ENCODE measurements at places on chromosomes 11 and 22.

GRCh38 chr11:76831686-76832310 lies 28.9 kb upstream of the ACER3 start:
- no peak for DNase-seq

GRCh38 chr11:109838026-109838425 lies 255.2 kb upstream of the ZC3H12C start:
- no peak for DNase-seq

- DNase-seq: no peak
Observed at GRCh38 chr11:15166204-15166603, 51.5 kb downstream of the INSC start.

- DNase-seq: no peak
Observed at GRCh38 chr22:45781966-45782365, 110.3 kb downstream of the ATXN10 start.

DNA sequence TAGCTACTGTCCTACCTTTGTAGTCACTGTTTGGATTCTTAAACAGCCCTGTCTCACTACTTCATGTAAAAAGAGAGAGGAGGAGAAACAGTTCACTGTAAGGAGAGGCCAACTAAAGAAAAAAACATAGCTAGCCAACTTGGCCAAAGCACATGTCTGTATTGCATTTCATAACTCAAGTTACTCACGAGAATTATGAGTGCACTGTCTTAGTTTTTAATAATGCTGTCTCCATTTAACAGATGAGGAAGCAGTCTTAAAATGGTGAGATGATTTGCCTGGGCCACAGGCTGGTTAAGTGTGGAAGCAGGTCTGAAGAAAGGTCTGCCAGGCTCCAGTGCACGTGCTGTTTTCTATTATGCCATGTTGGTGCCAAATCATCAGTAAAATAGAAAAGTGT lies 104.5 kb downstream of the UVRAG start:
- no peak for DNase-seq

DNA sequence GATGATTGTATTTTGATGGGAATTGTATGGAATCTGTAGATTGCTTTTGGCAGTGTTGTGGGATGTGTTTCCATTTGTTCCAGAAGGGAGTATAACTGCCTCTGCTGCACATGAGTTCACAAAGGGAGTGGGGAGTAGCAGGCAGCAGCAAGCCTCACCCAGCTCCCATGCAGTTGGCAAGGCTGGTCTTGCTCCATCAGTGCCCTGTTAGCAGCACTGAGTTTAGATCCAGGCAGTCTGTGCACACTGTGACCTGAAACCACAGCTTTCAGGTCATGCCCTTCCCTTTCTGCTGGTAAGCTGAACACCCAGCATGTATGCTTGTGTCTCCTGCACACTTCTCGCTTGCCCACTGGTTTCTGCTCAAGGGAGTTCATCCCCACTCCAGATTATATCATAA lies 3.7 kb upstream of the NUCB2 start:
- no peak for DNase-seq

DNA sequence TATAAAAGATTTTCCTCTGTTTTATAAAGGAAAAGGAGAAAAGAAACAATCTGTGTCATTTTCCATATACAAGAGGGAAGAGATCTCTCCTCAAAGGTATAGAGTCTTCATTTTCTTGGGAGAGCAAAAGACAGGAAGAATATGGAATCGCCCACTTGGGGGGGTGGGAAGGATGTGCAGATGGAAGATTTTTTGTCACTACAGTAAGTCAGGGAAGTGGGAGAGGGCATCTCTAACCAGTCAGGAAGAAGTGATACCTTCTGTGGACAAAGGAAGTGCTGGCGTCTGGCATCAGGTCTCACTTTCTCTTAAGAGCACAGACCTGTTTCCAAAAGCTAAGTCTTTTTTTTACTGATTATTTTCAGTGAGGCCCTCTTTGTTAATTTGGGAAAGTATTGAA lies 1.4 kb downstream of the PRR14L start:
- no peak for DNase-seq

GRCh38 chr22:28743852-28744251 lies 2.0 kb downstream of the HSCB start:
- no peak for DNase-seq

- no peak for DNase-seq
Observed at GRCh38 chr11:12087075-12088004, 23.1 kb upstream of the MICAL2 start.

DNA sequence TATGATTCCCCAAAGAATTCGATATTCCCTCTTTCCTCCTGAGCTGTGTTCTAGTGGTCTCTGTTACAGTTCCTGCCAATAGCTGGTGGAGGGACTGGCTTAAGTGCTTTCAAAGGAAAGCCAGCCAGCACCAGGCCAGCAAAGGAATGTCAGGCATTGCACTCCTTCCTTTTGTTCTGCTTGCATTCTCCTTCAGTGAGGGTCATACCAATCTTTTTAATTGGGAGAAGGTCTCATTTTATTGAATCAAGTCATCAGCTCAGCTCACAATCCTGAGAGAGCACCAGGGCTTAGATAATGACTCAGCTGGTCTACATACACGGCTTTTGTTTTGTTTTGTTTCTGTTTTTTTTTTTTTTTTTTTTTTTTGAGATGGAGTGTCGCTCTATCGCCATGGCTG lies 222.9 kb downstream of the NAV2 start:
- DNase-seq: peak; percentile 92

- peak; percentile 3 for DNase-seq
Observed at GRCh38 chr11:30789270-30789669, 203.1 kb upstream of the MPPED2 start.

GRCh38 chr11:118221419-118221818 lies 3.4 kb downstream of the JAML start:
- no peak for DNase-seq

- DNase-seq: no peak
Observed at GRCh38 chr11:35183326-35183925, 44.5 kb downstream of the CD44 start.

DNA sequence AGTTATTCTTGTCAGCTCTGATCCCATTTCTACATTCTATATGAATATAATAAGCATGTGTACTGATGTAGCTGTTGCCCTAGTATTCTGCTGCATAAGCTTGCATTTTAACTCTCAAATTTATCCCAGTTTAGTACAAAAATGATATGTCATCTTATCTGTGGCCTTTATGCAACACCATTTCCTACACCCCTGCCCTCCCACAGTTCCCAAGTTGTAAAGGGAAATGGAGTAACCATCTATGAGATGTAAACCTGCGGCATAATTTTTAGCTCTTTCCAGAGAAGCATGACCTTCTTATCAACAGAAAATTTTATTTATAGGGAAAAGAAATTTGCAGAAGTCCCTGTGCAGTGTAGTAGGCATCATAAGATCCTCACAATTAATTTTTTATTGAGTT lies 18.9 kb upstream of the CARD18 start:
- DNase-seq: no peak

DNA sequence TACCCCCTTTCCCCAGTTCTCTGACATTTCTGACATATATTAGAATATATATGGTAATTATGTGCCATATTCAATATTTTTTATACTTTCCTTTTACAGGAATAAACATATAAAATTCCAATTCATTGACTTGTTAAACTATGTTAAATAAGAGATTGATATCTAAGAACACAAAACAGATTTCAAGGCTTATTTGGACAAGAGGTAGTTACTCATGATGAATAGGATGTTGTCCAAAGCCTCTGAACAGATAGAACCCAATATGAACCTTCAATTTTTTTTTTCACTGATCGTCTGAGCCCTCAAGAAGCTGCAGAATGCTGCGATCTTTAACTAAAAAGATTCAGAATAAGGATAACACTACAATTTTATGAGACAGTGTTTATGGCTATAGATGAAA lies 340.3 kb downstream of the LUZP2 start:
- no peak for DNase-seq

DNA sequence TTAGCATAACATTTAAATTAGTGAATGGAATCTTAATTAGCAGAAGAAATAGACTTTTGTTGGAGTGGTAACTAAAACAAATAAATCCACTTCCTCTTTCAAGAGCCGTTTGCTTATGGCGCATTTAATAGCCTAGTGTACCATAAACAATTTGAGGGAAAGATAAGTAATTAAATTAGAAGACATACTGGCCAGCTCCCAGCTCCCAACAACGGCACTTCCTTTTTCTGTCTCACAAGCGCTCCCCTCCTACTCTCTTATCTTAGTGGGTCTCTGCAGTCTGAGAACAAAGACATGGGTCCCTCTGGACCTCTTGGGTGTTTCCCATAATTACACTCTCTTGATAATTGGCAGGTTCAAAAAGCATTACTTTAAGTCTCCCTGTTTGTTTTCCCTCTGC lies 146.0 kb downstream of the OPCML start:
- no peak for DNase-seq

DNA sequence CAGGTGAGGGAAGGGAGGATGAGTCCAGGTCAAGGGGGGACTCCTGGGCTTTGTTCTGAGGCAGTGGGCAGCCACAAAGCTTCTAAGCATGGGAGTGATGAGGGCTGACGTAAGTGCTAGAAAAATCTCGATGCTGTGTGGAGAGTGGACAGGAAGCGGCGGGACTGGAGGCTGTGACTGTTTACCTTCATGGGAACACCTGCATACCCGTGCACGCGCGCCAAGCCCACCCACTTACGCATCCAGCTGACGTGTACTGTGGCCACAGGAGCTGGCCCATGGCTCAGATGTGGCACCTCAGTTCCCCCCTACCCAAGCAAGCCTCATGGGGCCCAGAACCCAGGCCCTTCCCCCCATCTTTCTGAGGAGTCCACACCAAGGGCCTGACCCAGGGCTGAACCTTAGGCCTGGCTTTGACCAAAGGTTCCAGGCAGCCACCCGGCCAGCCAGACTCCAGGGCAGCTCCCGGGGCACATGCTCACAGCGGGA lies 14.0 kb downstream of the MYRF start:
- DNase-seq: no peak

- DNase-seq: no peak
Observed at GRCh38 chr11:104995001-104995408, 26.6 kb upstream of the CASP4 start.

DNA sequence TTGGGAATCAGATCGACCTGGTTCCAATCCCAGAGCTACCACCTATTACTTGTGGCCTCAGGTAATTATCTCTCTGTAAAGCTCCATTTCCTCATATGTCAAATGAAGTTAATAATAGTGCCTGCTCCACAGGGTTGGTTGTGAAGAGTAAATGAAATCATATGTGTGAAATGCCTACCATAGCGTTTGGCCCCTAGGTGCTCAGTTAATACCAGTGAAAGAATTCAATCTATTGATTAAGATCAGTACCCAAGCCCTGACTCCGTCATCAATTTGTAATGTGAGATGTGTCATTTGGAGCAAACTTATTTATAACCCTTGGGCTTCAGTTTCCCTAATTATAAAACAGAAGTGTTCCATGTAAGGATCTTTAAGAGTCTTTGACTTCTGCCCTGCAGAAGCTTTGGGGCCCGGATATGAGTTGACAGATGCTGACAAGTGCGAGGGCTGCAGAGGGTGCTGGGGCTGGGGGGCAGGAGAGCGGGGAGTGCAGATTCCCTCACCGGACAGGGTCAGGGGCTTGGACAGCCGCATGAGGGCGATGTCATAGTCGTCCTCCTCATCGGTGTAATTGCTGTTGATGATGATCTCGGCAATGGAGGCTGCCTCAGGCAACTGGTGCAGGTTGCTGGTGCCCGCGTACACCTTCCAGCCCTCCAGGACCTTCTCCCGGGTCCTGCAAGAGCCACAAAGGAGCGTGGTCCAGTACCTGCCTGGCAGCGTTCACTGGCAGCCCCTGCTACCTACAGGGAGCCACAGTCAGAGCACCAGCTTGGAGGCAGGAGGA lies 20.9 kb downstream of the TMPRSS13 start:
- no peak for DNase-seq

GRCh38 chr22:42430528-42431125 lies 1.6 kb downstream of the NFAM1 start:
- no peak for DNase-seq

DNA sequence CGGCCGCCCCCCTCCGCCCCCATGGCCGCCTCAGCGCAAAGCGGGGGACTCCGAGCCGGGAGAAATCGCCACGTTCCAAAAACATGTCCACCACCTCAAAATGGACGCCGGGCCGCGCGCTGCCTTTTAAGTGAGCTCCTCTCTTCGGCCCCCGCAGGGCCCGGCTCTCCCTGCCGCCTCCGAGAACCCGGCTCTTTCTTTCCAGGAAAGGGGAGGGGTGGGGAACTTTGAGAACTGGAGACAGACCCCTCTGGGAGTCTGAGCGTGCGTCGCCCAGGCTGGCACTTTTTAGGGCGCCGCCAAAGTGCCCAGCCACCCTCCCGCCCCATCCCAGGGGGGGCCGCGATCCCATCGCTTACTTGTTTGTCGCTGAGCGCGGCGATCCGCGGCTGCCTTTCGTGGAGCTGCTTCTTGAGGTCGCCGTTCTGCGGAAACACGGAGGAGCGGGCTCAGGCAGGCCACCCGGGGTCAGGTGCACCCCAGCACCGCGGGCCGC lies 1.6 kb downstream of the PHF21B start:
- no peak for DNase-seq

DNA sequence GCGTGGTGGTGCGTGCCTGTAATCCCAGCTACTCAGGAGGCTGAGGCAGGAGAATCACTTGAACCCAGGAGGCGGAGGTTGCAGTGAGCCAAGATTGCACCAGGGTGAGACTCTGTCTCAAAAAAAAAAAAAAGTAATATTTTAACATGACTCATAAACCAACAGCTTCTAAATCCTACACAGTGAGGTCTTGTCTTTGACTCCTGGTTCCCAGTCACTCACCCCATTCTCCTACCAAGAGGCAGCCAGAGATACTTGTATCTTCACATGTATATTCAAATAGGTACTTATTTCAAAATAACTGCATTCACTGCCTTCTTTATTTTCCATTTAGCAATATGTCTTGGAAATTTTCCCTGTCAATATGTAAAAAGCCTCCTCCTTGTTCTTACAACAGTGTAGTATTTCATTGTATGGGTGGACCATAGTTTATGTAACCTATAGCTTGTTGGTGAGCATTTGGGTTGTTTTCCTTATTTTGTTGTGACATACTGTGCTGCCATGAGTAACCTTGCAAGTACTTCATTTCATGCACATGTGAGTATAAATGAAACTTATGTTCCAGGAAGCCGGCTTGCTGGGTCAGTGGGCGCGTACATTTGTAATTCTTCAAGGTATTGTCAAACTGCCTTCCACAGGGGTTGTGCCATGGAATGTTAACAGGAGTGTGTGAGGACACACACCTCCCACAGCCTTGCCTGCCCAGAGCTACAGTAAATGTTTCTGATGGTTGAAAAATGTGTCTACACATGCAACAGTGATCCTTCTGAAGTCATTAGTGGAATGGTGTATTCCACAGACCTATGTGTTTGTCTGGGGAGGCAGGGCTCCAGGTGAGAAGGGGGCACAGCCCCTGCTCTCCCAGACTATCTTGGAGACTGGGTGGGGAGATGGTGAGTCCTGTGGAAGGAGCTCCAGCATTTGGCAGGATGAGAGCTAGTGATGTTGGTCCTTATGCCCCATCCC lies 47.9 kb downstream of the OSBP2 start:
- DNase-seq: no peak
